GM12878 (cell line): ENCODE measurements at places on chromosomes 1 and 21. TPM values are rescaled to one million over a fixed set of nuclear protein-coding genes. Genes with fewer than 3 reads are reported as not detected.

Gene SMCP
- not detected in 2 replicates for total RNA-seq

Gene LCE2A
- not detected in 2 replicates for total RNA-seq

Gene CHIA
- total RNA-seq, result not detected in 2 replicates

Gene ELF3
- total RNA-seq, result 1.1 and 2.4 TPM in 2 replicates

Gene C1orf94
- not detected in 2 replicates for total RNA-seq

Gene TTC34
- total RNA-seq, result 0.35 and 0.49 TPM in 2 replicates

Gene FRRS1
- total RNA-seq, result 10.4 and 10.7 TPM in 2 replicates

Gene GABPB2
- 8.8 and 9.4 TPM in 2 replicates for total RNA-seq

Gene RRP1B
- 52.8 and 57.4 TPM in 2 replicates for total RNA-seq

Gene SPRR2D
- total RNA-seq, result not detected in 2 replicates

Gene KIAA0040
- 29.0 and 29.2 TPM in 2 replicates for total RNA-seq

Gene SPAG17
- total RNA-seq, result not detected in 2 replicates

Gene PAQR6
- total RNA-seq, result 2.6 and 3.5 TPM in 2 replicates

Gene MINDY1
- total RNA-seq, result 7.1 and 7.5 TPM in 2 replicates

Gene SLC25A44
- total RNA-seq, result 28.7 and 37.7 TPM in 2 replicates

Gene CD58
- total RNA-seq, result 67.7 and 70.4 TPM in 2 replicates

Gene VSIG8
- total RNA-seq, result not detected in 2 replicates

Gene KCNK2
- total RNA-seq, result 0.13 TPM in 2 replicates

Gene B3GALT2
- not detected in 2 replicates for total RNA-seq

Gene CFHR5
- total RNA-seq, result not detected in 2 replicates

Gene CSMD2
- total RNA-seq, result not detected in 2 replicates

Gene SLC9C2
- not detected in 2 replicates for total RNA-seq

Gene ESRRG
- not detected in 2 replicates for total RNA-seq
